ENCODE measurements at places on chromosomes 1 and 21. TPM values are rescaled to one million over a fixed set of nuclear protein-coding genes. Genes with fewer than 3 reads are reported as not detected.

ATP6V1G3 gene
- total RNA-seq, result not detected

DNA sequence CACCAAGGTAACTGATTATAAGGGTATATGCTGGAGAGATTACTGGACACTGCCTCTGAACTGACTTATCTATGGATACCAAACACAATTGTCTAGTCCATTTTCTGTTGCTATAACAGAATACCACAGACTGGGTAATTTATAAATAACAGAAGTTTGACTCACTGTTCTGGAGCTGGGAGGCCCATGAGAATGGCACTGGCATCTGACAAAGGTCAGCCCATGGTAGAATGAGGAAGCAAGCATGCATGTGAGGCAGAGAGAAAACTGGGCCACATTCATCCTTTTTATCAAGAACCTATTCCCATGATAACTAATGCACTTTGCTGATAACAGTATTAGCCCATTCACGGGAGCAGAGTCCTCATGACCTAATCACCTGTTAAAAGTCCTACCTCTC is 37.4 kb downstream of the FCER1A start:
- no peak for DNase-seq
- H3K27ac ChIP-seq, result no peak overlapping the region
- H3K36me3 ChIP-seq, result no peaks in the 10 kb centered on the region
- H3K4me1 ChIP-seq, result no peaks in the 10 kb centered on the region
- H3K4me3 ChIP-seq, result no peak overlapping the region

- H3K4me1 ChIP-seq, result peaks cover 31% of the 10 kb centered on the region
- no peaks in the 10 kb centered on the region for H3K27me3 ChIP-seq
- H3K36me3 ChIP-seq, result no peaks in the 10 kb centered on the region
- no peak for DNase-seq
These were observed 125.8 kb downstream of the PLPP3 start for GRCh38 chr1:56453417-56454078.

SAMD13 gene
- 1.8 TPM for total RNA-seq

TFB2M gene
- total RNA-seq, result 22.0 TPM

GRCh38 chr1:55670331-55671082 is 455.3 kb upstream of the USP24 start:
- no peaks in the 10 kb centered on the region for H3K36me3 ChIP-seq
- no peak overlapping the region for H3K4me3 ChIP-seq
- H3K4me1 ChIP-seq, result no peaks in the 10 kb centered on the region
- DNase-seq, result no peak

TM2D1 gene
- 17.7 TPM for total RNA-seq
